Stimulated activated CD8-positive, alpha-beta memory T cell treated with anti-CD3 and anti-CD28 coated beads, Interleukin-4, amount 100 ng/mL, for 4 hours (primary cell): ENCODE measurements at places on chromosomes 7 and 10.

DNA sequence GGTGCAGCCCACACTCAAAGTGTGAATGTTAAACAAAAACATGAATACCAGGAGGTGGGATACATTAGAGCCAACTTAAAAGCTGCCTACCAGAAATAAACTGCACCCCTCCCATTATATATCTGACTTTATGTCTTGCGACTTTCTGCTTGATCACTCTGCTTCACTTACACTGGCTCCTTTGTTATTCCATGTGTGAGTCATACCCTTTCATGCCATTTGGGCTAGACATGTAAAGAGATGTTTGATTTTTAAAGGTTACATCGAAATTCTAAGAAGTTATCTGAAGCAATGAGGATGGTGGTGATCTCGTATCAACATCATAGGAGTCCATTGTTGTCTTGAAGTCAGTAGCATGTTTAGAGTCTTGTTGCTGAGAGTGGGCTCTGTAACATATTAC is 31.6 kb upstream of the ETV1 start:
- no peak for DNase-seq

- DNase-seq, result no peak
Observed at GRCh38 chr10:89627830-89628229, 17.2 kb downstream of the PANK1 start.

- no peak for DNase-seq
Observed at GRCh38 chr7:22660732-22661131, 66.3 kb upstream of the IL6 start.

DNA sequence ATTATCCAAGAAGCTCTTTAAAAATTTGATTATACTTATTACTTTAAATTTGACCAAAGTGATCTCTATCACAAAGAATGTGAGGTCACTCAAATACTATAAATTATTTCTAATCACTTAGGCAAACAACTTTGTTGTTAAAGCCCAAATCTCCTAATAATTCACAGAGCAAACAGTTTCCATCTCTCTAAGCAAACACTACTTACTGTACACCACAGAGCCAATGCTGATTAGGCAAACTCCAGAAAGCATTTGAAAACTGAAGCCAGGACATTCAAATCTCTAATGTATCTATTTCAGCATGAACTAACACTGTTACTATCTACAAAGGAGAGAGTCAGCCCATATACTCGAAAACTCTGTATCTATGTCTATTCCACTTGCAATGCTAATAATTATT is 107.1 kb downstream of the RNF32 start:
- DNase-seq, result no peak

GRCh38 chr10:92573091-92573797 is 649 bp downstream of the IDE start:
- no peak for DNase-seq
